Right renal cortex interstitium (tissue), 3 donors: ENCODE measurements at places on chromosomes 2 and 18.

- no peak for DNase-seq
Observed at GRCh38 chr18:74513883-74514205, 17.7 kb downstream of the CNDP2 start.

DNA sequence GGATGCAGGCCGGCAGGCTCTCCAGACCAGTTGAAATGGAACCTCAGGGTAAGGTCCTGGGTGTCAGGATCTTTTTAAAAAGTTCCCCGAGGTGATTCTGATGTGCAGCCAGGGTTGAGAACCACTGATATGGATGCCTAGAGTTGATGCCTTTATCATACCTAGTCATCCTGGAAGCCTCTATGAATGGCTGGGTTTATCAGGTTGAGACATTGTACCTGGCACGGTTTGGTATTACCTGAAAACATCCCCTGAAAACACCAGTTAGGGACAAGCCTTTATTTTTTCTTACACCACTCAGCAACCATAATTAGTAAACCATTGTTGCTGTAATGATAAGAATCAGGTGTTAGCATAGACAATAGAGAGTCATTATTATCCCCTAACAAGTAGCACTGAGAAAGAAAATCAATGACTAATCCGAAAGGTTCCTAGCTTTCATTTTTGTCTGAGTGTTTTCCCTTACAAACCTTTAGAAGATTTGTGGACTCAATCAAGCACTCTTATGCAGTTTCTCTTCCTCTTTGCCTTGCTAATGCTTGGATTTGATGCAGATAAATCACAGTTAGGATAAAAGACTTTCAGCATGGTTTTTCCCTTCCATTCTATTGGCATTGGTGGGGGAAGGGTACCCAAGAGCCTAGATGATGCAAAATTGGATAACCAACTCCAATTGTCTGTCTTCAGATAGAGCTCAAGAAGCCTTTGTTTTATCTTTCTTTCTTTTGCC, 116.5 kb upstream of the LYPD6 start:
- no peak for DNase-seq

DNA sequence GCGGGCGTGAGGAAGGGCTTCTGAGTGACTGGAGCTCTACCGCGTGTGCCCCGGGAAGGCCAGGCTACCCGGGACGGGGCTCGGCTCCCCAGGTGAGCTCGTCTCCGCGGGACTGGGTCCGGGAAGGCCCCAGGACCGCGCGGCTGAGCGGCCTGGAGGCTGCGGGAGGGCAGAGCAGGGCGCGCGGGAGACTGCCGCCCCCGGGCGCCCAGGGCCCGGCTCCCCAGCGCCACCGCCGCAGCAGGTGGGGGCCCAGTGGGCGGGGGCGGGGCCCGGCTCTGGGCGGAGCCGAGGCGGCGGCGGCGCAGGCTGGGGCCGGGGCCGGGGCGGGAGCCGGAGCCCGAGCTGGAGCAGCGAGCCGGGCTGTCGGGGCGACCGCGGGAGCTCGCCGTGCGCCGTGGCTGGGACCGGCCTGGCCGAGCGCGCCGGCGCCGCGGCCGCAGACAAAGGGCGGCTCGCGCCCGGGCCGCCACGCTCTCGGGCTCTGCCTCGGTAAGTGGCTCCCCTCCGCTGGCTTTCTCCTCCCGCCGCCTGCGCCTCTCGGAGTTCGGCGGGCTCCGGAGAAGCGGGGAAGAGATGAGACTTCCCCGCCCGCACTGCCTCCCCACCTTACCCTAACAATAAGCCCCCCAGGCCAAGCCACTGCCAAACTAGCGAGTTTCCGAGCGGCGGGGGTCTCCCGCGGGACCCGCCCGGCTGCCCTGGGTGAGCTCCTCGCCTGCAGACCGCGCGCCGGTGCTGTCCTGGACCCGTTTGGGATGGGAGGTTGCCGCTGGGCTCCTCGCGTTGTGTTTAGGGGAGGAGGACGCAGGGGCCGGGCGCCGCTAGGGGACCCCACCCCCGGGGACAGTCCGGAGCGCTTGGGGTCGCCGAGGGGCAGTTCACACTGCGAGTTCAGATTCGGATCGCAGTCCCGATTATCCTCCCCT, at the start of gene MAPK4:
Gene MAPK4 (plus strand): TSS at position 336 of the 929 bp plus-strand sequence. CDS start 103,872 bp downstream, outside the sequence.
- no peak for DNase-seq

- no peak for DNase-seq
Observed at GRCh38 chr18:49585781-49586663, 24.2 kb downstream of the LIPG start.

DNA sequence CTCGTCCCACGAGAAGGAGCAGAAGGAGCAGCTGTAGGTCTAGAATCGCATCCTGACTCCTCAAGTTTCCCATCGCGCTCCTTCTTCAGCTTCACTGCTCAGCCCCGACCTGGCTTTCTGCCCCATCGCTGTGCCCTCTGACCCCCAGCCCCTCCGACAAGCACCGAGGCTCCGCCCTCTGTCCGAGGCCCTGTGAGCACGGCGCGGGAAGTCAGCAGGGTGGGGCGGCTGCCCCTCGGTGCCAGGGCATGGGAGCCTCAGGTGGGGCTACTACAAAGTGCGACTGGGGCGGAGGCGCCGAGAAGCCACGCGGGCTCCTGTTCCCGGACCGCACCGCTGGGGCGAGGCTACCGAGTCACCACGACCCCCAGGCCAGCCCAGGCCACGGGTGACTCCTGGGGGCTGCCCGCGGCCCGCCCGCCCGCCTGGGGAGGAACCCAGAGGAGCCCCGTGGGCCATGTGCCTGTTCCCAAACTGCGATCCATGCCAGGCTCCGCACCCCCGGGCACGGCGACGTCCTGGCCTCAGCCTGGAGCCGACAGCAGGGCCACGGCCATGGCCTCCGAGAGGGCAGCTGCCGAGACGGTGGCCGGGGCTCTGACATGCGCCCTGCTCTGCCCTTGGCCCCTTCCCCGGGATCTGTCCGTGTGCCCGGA, 36.6 kb upstream of the ID2 start:
- DNase-seq: no peak

DNA sequence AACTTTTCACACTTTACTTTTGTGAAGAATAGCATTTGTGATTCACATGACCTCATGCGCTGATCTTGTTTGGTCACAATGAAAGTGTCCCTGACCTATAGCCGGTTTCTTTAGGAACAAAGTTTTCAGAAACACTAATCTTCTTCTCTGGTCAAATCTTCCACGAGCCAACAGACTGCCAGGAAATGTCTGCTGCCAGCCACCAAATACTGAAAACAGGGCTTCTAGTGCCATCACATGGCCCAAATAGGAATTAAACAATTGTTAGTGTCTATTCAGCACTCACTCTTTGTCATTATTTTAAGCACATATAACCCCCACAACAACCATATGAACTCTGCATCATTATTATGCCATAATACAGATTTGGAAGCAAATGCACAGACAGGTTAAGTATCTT, 286.5 kb upstream of the SYT4 start:
- DNase-seq: peak; percentile 15

DNA sequence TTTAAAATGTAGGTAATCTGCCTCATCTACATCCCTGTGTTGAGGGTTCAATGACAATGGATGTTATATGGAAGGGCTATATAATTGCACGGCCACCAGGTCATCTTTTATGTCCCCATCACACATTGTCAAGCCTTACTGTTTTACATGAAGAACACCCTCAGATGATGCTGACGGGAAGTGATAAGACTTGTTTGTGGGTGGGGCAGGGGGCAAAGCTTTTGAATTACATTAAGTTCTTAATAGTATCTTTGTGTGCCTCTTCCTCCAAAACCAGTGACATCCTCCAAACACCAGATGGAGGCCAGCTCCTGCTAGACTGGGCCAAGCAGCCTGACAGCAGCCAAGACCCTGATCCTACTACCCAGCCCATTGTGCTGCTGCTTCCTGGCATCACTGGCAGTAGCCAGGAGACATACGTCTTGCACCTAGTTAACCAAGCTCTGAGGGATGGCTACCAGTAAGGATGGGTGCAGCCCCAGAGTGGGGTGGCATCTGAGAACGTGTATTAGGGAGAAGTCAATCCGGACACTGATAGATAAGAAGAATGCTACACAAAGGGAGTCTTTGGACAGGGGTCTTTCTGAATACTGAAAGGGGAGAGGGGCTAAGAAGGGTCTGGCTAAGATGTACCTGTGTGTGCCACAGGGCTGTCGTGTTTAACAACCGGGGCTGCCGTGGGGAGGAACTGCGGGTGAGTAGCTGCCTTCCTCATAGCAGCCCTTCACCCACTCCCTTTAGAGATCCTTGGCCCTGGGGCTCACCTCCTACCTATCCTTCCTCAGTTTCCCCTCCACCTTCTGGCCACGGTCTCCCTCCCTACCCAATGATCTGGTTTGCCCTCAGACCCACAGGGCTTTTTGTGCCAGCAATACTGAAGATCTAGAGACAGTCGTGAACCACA, 5.3 kb downstream of the ABHD1 start:
- DNase-seq: no peak

- DNase-seq: no peak
Observed at GRCh38 chr2:145203891-145204290, 684.0 kb upstream of the ZEB2 start.

- DNase-seq: no peak
Observed at GRCh38 chr2:160228141-160228917, 28.3 kb upstream of the ITGB6 start.

- DNase-seq: peak; percentile 25
Observed at GRCh38 chr2:74439803-74440377, 1.8 kb downstream of the RTKN start.

- DNase-seq: no peak
Observed at GRCh38 chr2:1841903-1842791, 97.8 kb upstream of the PXDN start.

DNA sequence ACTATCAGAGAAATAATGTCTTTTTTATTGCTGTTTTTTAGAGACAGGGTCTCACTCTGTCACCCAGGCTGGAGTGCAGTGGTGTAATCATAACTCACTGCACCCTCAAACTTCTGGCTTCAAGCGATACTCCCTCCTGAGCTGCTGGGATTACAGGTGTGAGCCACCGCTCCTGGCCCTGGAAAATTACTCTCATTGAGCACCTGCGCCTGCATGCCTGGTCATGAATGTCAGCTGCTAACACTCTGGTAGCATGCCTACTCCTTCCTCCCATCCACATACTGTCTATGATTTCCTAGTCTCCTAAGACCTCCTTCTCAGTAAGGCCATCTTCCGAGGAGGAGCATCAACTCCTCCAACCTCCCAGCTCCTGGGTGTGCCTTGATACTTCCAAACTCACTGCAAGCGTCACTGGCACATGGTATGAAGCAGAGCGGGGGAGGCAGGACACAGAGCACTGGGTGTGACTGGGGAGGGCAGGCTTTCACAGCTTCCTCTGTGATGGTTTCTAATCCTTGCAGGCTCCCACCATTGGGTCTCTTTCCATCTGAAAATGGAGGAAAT, 1.6 kb upstream of the MAP2 start:
- DNase-seq: no peak

GRCh38 chr2:167862782-167863181, 384.6 kb downstream of the STK39 start:
- no peak for DNase-seq

DNA sequence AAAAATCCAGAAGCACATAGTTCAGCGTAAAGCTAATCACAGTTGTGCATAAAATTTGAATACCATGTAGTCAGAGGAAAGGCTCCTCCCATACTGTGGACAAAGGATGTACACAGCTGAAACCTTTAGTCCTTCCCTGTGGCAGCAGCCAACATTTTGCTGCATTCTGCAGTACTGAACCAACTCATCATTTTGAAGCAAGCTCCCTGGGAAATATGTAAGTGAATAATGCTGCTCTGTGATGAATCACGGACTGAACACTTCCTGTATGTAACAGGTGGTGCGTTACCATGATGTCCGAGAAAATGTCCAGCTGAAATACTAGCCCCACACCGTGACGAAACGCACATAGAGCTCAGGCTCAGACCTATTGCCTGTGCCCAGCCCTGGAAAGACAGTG, 421.1 kb upstream of the RAB12 start:
- no peak for DNase-seq

DNA sequence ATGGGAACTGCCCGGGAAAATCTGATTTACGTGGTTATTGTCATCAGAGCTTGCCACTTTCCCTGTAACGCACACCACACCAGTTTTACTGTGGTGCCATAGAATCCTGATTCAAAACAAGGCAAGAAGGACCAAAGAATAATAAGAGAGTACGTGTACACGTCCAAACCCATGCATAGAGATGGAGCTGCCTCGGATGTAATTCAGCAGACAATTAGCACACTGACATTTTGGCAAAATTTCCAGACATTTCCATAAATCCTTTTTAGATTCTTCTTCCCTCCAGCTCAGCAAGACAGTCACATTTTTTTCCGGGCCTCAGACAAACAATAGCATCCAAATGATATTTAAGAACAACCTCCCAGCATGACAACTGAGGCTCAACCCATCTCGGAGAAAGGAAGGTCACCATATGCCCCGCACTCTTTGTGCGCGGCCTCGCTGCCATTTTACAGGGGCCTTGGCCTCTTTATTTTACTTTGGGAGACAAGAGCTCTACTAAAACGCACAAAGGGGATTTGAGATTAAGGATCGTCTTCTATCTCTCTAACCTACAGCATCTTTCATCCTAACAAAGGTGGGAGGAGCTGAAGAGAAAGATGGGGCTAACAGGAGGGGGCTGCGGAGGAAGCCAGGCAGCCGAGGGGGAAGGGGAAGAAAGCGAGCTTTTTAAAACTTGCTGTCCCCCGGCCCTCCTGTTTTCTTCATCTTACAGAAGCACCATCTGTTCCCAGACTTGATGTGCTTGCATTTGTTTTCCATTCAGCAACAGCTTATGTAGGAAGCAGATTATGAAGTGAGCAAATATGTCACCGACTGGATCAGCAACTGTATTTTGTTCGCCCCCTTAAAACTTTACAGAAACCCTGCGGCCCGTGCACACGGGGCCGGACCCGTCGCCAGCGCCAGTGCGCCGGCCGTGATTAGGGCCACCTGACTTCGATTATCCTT, 61.0 kb downstream of the CDCA7 start:
- DNase-seq: no peak

- no peak for DNase-seq
Observed at GRCh38 chr2:234364661-234365060, 132.2 kb downstream of the ARL4C start.

DNA sequence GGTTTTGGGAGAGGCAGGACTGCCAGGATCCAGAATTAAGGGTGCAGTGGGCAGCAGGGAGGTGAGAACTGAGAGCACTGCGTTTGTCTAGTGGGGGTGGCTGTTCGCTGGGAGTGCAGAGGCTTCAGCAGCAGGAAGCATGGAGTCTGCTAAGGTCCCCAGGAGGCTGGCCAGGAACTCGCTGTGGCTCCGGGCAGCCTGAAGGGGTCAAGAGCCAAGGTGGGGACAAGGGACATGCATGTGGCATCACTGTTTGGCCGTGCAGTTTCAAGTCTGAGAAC, 43.2 kb upstream of the SEMA4C start:
- DNase-seq: no peak

DNA sequence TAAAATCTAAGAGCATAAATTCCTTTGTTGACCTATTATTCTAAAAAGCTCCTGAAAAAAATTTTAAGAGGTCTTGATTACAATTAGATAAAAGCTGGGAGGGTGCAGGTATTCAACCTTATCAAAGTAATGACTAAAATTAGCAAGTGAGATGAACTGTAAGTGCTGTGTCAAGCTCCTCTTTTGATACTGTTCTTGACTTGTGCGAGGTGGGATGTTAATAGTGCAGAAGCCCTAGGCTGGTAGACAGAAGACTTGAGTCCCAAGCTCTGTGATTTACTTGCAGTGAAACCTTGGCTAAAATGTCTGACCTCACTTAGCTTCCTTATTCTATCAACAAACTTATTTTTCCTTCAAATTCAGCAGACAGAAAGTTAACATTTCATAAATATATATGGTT, 637.5 kb downstream of the DSC3 start:
- DNase-seq: no peak
